MCF 10A (cell line): ENCODE measurements at places on chromosomes 4 and X.

GRCh38 chr4:104795264-104795939, 300.7 kb upstream of the CXXC4 start:
- DNase-seq: peak; percentile 47

DNA sequence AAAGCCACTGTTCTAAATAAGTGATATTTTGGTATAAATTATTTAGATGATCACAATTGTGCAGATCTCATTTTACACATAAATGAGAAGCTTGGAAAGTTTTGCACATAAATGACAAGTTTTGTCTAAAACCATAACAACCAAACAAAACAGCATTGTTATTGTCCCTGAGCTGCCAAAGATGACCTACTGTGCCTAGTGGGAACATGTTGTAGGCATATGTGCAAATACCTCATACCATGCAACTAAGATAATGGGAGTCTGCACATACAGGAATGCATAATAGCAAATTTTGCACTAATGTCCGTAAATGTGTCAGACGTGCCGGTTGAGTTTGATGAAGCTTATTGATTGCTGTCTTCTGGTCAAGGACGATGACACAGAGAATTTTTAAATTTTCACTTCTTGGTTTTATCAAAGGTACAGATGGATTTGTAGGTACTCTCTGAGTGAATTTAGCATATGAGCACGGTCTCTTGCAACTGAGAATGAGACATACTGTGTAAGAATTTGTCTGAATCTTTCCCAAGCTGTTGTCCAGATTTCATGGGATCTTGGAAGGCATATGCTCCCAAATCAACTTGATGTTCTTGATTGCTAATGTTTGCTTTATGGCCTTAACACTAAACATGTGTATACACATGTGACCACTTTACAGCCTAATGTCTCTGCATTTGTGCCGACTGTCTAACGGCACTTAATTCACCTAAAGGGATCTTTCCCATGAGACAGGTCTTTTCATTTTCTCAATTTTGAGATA, 1133.5 kb downstream of the FAT4 start:
- DNase-seq: no peak

GRCh38 chr4:518569-519083, 19.6 kb downstream of the PIGG start:
- no peak for DNase-seq

GRCh38 chr4:112007391-112007790, 137.9 kb upstream of the FAM241A start:
- no peak for DNase-seq

DNA sequence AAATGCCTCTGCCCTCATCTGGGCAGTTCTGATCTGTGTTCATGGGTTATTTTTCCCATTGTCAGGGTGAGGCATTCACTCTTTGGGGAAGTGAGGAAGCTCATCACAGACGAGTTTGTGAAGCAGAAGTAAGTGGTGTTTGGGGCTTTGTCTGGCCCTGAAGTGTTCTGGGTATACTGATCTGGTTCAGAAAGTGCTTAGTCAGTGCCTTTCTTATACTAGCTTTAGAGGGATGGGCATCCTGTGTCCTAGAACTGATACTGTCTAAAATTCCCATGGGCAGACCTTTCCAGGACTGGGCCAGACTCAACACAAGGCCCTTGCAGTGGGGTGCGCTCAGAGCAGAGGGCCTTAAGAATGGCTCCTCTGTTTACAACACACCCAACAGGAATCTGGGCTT, 6.4 kb downstream of the TRO start:
- no peak for DNase-seq

DNA sequence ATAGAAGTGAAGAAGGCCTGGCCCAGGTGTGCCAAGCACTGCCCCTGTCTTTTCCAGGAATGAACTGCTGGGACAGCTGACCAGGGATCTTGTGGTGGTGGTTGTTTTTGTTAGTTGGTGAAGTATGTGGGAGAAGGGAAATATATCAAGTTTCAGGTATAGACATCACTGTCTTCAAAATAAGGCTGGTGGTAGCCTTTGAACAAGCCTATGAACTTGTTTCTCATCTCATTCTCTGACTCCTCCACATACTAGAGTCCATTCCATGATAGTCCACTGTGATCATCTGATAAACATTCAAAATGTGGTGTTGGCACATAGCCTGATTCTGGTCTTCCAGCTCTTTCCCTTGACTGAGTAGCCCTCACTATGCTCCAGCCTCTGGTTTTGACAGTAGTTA, 303.7 kb downstream of the CAMK2D start:
- no peak for DNase-seq

DNA sequence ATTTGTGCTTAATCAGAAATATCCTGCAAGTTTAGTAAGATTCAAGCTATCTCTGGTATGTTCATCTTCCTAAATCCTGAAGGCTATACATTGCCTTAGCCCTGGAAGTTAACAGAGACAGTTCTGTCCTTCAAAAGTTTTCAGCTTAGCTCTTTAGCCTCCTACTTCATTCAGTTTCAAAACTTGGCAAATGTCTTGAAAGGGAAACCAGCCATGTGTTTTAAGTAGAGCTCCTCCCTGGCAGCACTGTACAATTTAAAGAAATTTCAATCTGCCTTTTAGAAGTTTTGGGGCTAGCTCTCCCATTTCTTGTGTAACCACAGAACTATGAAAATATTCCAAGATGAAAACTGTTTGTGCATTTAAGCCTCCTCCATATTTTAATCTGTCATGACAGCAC, 47.0 kb downstream of the FANCB start:
- DNase-seq: no peak

GRCh38 chr4:38787693-38788092, 4.9 kb upstream of the TLR10 start:
- DNase-seq: no peak

GRCh38 chrX:88024022-88024421, 506.4 kb downstream of the KLHL4 start:
- no peak for DNase-seq

GRCh38 chr4:25377572-25378436, 741 bp downstream of the ANAPC4 start:
- peak; percentile 5 for DNase-seq

DNA sequence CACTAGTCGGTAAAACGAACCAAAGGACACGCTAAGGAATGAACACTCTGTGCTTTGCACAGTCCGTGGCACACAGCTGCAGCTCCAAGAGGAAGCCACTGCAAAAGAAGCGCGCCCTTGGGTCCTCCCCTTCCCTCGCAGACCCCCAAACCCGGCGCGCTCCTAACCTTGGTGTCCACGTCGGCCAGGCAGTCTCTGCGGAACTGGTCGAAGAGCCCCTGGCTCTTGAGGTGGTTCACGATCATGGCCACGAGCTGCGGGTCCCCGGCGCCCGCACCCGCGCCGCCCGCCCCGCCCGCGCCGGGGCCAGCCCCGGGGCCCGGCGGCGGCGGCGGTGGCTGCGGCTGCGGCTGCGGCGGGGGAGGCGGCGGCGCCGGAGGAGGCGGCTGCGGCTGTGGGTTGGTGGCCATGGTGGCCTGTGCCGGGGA, 333 bp downstream of the BOD1L1 start:
- DNase-seq: no peak

DNA sequence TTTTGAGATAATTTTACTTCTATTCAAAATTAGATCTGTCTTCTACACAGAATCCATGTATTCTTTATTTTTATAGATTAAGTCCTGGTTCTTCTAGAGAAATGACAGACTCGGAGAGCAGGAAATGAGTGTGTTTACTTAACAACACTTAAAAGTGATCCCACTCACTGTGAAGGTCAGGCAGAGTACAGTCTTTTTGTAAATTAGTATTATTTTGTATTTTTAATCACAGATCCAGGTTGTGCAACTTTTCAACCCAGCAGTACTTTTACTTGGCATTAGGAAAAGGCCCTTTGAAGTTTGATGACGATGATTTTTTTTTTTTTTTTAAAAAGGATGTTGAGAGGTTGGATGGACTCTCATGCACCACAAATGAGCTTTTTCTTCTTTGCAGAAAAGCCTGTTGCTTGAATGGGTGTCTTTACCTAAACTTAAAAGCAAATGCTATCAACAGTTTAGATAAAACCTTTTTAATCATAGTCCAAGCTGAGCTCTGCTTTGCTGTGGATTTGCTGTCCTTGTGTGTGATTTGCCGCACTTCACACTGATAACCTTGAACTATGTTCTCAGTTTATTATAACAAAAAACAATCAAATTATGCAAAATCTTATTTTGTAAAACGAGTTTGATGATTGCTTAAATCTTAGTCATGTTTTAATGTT, 114.1 kb downstream of the MXRA5 start:
- DNase-seq: no peak

DNA sequence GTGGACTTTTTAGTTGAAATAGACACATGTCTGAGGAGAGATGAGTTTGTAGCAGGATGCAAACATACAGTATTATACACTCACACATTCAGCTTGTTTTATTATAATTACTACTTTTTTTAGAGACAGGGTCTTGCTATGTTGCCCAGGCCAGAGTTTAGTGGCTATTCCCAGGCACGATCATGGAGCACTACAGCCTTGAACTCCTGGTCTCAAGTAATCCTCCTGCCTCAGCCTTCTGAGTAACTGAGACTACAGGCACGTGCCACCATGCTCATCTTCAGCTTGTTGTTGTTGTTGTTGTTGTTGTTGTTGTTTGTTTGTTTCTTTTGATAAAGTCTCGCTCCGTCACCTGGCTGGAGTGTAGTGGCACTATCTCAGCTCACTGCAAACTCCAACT, 94.7 kb upstream of the ACSL4 start:
- DNase-seq: no peak

DNA sequence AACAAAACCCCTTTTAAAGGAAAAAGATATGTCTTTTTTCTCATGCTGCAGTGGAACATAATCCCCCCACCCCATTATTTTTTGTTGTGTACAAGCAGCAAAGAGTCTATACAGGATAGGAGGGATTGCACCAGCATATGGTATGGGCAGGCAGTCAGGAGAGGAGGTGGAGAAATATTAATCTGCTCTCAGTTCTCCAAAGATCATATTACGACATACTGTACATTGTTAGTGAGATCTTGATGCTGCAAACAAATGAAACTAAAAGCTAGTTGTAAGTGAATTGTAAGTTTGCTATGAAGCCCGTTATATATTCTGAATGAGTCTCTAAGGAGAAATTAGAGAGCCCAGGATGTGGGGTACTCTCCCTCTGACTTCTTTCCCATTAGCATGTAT, 75.3 kb downstream of the RAPGEF2 start:
- peak; percentile 41 for DNase-seq

DNA sequence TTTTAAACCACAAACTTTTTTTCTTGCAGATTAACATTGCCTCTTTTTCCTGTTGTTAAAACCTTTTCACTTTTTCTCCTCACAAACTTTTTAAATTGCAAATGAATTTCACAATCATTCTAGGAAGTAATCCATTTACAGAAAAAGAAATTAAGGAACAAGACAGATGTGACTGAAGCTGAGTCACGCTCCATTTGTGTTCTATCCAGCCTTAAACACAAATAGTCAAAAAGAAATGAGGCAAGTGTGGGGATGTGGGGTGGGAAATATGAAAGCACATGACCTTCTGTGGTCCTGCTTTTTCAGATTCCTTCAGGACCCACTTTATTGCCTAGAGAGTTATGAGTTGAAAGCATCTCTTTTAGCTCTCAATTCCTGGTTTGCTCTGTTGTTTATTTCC, 197.0 kb downstream of the ADGRL3 start:
- DNase-seq: peak; percentile 49

- peak; percentile 52 for DNase-seq
These were observed 67.7 kb upstream of the SPANXN2 start for GRCh38 chrX:143788265-143788664.

- DNase-seq: peak; percentile 61
These were observed 449.1 kb downstream of the FAM133A start for GRCh38 chrX:94123062-94123461.

- DNase-seq: no peak
These were observed 97.5 kb downstream of the MAOA start for GRCh38 chrX:43753637-43754036.

GRCh38 chrX:8748855-8749254, 16.9 kb upstream of the ANOS1 start:
- peak; percentile 43 for DNase-seq

GRCh38 chrX:3340016-3340415, 6.4 kb downstream of the MXRA5 start:
- DNase-seq: no peak

- DNase-seq: no peak
These were observed 260.6 kb upstream of the MAD2L1 start for GRCh38 chr4:120327276-120327675.

- peak; percentile 16 for DNase-seq
These were observed 1953.1 kb upstream of the ADGRL3 start for GRCh38 chr4:59247032-59247431.

GRCh38 chrX:137178392-137178791, 144.6 kb upstream of the GPR101 start:
- no peak for DNase-seq

GRCh38 chrX:29299684-29300083, 712.4 kb downstream of the IL1RAPL1 start:
- peak; percentile 25 for DNase-seq

- no peak for DNase-seq
These were observed 31.1 kb upstream of the GTPBP6 start for GRCh38 chrX:349702-350101.

DNA sequence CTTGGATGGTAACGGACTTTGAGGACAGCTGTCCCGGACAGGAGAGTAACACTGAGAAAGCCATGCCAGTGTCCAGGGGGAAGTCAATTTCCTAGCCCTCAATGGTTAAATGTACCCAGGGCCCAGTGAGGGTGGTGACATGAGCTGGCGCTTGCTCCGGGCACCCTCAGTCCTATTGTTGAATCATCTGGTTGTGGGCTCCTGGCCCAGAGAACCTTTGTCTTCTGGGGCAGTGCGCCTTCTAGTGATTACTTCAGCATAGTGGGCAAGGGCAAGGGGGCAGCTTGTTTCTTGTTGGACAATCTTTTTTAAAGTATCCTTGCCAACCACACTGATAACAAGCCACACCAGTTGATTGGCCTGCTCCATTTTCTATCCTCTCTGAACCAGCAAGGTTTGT, 30.9 kb upstream of the TRPC5 start:
- no peak for DNase-seq

GRCh38 chr4:94559351-94559806, 107.6 kb downstream of the PDLIM5 start:
- DNase-seq: peak; percentile 46

DNA sequence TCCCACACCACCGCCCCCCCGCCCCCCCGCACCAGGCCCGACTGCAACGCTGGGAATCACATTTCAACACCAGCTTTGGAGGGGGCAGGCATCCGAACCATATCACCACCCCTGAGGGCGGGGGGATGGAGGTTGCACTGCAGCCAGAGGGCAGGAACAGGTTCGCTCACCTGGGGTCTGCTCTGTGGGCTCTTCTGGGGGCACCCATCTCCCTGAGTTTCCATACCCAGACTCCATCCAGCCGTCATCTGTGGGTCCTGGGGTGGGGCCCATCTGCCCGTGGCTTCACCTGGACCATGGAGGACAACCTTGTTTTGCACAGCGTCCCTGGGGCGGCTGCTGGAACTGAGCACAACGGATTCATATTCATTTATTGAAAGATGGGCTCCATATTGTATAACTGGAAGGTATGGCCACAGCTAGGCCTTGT, 6.9 kb downstream of the PSAPL1 start:
- no peak for DNase-seq

DNA sequence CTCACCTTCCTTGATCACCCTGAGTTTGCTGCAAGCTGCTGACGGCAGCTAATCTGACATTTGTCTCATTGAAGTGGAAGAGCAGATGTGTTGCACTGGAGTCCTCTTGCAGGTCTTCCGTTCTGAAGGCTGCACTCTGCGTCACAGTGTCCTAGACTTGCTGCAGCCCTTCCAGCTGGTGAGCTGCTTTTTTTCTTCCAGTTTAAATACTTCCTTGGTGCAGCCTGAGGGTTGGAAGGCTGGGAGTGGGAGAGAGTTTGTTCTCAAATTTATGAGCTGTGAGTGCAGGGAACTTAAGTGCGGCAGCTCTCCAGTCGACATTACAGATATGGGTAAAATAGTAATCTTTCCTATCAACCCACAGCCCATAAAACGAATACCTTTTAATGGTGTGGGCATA, 303.6 kb upstream of the FAT1 start:
- DNase-seq: no peak

- DNase-seq: no peak
These were observed 137.2 kb downstream of the FNIP2 start for GRCh38 chr4:158906073-158906472.
